Brain pericyte (primary cell): ENCODE measurements at places on chromosomes 6 and 20.

DNA sequence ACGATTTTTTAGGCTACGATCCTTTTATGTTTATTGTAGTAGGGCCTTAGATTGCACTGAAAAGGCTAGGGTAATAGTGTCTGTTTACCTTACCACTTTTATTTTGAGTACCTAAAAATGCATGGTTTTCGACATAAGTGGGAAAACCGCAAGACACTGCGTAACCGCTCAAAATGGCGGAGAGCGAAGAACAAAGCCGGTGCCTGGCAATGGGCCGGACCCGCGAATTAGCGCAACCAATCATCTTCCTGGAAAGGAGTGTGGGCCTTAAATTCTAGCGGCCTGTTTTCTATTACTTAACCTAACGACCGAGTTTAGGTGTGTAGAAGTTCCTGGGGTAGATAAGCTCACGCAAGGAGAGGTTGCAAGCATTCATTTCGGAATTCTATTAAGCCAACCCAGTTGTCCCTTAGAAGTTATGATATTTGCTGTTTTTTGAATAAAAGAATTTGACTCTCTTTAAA is 118.0 kb downstream of the HFE start:
- no peak for DNase-seq

DNA sequence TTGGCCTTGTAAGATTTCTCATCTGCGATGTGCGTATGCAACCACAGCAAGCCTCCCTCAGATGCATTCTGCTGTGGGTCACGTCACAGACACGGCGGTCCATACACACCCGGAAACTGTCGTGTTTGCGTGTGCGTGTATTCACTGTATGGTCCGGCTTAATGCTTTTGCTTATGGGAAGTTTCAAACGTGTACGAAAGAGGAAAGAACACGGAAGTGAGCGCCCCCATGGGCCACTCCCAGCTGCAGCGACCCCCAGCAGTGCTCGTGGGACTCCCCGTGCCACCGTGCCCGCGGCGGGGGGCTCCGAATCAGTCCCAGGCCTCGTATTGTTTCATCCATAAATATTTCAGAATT is 10.2 kb downstream of the DLL1 start:
- DNase-seq = no peak

DNA sequence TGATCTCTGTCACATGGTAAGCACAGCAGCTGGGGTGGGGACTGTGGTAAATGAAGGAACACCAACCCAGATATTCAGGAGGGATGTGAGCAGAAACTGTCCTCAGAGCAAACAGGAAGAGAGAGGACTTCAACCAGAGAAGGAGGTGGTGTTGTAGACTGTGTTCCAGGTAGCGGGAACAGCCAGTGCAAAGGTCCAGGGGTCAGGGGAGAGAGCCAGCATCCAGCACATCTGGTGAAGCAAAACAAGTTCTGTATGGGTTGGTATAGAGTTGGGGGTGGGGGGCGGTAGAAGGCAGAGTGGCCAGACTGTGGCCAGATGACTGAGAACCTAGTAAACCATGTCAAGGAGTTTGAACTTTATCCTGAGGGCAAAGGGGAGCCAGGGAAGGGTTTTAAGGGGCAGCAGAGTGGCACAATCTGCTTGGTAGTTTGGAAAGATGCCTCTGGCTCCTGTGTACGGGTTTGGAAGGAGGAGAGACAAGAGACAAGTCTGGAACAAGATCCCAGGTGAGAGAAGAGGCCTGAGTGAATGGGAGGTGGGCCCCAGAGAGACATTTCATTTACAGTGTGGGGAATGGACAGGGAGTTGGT is 27.8 kb upstream of the TTPAL start:
- no peak for DNase-seq

- DNase-seq = no peak
Measured at GRCh38 chr6:5671601-5672559, 334.8 kb downstream of the NRN1 start.

GRCh38 chr20:35954907-35955251 is 577 bp upstream of the SCAND1 start:
- no peak for DNase-seq

GRCh38 chr20:47220161-47220582 is 136.3 kb downstream of the ZMYND8 start:
- no peak for DNase-seq

DNA sequence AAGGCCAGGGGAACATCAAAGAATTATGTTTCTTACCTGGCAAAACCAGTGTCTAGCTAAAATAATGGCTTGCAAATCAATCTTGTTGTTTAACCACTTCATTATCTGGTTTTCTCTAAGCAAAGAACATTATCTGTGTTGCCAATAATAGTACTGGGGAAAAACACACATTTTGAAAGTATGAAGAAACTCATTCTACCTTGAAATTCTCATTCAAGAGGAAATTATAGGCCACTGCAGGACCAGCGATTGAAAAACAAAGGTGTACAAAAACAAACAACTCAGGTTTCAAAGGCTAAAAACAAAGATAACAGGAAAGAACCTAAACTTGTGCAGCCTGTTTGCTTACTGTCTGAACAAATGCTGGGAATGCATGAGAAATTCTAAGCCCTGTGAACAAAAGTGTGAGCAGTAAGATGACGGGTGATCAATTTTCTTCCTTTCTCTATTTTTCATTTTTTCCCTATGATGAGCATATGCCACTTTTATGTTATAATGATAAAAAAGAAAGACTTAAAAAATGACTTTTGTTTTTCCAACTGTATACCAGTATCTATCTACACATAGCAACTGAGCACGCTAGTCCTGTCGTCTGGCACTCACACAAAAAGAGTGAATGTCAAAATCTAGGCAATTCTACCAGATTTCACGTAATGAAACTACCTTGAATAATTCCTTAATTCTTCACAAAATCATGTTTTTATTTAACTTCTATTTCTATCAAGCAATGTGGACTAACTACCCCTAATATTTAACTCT is 117.9 kb downstream of the SGK1 start:
- no peak for DNase-seq

DNA sequence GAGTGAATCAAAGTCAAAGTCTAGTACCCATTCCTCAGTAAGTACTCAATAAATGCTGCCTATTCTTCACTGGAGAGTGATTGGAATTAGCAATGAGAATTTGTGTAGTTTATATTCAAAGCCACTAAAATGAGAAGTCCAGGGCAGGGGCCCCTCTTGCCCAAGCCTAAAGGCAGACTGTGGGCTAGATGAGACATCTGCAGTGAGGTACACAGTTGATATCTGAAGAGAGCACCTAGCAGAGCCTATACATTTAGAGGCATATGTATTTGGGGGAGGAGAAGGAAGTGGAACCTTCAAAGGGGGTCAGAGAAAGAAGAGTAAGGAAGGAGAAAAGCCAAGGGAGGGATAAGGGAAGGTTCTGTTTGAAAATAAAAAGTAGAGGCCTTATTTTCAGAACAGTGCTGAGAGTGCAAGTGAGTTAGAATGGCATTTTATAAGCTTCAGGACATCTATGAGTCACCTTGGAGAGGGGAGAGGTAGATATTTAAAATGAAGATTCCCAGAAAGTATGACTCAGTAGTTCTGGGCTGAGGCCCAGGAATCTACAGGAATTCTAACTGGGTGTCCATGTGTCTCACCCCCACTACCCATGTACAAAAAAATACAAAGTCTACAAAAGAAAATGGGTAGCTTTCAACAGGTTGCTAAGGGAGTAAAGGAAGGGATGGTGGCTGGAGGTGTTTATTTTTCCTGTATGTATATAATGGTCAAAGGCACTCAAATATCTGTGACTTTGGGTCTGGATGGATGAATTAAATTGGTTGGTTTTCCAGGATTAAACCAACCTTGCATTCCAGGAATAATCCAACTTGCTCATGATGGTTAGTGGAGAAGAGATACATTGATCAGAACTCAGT is 135.1 kb downstream of the ZFP64 start:
- no peak for DNase-seq

DNA sequence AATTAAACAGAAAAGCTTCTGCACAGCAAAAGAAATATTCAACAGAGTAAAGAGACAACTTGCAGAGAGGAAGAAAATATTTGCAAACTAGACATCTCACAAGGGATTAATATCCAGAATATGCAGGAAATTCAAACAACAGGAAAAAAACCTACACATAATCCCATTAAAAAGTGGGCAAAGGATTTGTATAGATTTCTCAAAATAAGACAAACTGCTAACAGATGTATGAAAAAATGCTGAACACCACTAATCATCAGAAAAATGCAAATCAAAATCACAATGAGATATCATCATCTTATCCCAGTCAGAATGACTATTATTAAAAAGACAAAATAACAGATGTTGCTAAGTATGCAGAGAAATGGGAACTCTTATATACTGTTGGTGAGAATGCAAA is 129.6 kb downstream of the SYNDIG1 start:
- no peak for DNase-seq

- DNase-seq = no peak
Measured at GRCh38 chr6:46437671-46438221, 53.5 kb downstream of the RCAN2 start.

DNA sequence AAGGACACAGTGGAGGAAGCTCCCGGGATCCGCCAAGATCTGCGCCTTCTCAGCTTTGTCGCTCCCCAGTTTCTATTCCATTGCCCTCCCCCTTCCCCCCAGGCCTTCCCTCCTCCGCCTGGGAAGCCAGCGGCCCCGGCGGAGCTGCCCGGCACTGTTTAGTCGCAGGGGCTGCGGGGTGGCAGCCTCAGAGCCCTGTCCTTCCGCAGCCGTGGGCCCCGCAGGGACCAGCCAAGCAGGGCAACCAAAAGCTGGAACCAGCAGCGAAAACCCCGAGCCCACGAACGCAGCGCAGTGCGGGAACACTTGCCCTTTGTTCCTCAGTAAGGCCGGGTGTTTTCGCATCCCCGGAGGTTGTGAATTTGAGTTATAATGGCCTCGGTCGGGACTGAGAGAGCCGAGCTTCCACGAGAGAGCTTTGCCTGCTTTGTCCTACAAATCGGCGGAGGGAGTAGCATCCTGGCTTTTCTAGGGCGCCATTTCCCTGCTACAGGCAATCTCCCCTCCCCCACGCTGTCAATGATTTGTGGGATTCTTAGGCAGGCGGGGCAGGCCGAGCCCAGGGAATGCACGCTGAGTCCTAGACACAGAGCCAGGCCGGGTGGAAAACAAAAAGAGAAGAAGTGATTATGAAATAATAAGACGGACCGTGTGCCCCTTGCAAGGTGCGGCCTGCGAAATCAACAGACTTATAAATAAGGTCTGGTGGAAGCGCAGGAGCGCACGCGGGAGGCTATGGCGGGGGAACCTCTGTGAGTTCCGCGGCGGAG is 4.0 kb upstream of the TUBB2B start:
- DNase-seq = no peak

DNA sequence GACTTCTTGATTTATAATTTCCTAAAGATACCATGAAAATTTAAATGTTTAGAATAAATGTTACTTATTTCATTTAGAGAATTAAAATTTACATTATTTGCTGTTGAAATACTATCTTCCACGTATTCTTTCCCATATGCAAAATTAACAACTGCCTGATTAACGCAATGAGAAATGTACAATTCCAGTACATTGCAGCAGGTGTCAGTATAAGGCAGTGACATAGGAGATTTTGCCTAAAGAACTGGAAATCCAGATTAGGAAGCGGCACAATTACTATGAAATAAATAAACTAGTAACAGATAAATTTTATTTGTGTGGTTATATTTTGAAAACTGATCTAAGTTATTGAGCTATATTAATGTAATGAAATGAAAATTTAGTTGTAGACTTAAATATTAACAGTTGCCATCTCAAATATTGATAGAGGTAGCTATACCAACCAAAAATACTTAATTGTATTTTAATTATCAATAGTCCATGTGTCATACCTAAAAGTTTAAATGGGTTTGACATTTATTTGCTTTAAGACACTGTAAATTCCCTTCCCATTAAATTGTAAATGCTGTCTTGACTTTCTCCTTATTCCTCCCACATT is 300.2 kb downstream of the UTRN start:
- DNase-seq = no peak

DNA sequence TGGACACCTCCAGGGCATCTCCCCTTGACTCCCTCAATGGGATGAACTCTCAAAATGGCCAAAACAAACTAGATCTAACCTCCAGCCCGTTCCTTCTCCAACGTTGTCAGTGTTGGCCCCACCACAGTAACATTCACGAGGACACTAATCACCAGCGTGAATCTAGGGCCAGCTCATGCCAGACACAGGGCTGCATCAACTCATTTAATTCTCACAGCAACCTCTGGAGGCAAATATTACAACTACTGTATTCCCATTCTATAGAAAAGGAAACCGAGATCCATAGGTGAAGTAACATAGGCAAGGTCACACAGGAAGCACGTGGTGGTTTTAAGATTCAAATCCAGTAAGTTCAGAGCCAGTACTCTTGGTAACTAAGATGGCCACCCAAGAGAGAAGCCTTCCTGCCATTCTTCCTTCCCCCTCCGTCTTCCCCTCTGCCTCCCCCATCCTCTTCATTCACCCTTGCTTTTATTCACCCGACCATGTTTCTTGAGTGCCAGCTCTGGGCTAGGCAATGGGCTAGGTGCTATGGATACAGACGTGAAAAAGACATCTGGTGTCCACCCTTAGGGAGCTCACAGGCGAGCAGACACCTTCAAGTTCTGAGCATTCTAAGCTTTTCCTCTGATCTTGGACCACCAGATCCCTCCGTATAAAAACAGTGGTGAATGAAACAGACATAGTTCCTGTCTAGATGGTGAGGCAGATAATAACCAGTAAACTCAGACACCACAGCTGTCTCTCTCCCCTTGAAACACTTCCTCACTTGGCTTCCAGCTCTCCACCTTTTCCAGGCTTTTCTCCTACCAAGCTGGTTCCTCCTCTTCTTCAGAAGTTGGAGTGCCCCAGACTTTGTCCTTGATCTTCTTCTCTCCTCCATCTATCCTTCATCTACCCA is 9.6 kb downstream of the CCM2L start:
- DNase-seq = no peak

DNA sequence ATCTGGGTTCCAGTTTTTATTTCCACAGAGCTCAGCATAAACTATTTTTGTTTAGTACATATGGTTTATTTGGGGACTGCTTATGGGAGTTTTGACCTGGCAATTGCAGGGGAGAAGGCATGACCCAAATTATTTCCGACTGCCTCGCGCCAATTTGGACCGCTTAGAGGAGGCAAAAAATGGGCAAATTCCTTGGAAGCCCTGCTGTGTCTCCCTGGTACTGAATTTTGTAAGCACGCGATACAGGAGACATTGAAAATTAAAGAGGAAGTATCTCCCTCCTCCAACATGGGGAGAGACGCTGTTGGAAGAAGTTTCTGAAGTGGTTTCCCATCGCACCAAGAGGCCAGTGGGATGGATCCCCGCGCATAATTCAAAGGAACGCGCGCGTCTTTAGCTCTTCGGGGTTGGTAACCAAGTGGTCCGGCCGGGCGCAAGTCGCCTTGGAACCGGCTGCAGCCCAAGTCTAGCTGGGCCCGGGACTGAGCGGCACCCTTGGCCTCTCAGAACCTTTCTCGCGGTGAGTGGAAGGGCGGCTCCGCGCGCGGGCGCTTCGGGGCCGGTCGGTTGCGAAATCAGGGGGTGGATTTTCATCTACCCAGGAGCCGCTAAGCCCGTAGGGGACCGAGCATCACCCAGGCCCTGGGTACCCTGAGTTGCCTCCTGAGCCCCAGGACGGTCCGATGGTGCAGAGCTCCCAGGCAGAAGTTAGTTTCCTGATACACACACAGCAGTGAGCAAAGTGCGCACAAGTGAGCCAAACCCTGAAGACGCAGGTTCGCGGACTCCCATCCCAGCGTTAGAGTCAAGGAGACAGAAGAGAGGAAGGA is 6.2 kb downstream of the NKX2-2 start:
- no peak for DNase-seq
